NCI-H1694 (cell line): ENCODE measurements at places on chromosomes 1 and 21.

DNA sequence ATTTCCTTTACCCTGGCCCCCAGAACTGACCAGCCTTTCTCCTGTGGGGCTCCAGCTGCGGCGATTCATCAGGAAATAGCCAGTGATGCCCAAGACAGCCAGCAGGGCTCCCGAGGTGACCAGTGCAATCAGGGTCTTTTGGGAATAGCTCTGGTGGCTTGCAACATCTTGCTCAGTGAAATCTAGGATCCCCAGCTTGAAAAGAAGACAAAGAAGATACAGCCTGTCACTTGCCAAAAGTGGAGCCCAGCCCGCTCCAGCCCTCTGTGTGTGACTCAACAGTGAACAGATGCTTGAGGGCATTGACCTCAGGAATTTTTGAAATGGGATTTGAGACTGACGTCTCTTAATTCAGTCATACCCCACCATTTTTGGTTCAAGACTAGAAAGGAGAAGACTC is 22.3 kb downstream of the CD34 start:
- DNase-seq: no peak

- no peak for DNase-seq
These were observed 9.1 kb downstream of the SGIP1 start for GRCh38 chr1:66542811-66543767.

GRCh38 chr1:77415579-77415978 is 133.8 kb downstream of the AK5 start:
- DNase-seq: no peak

DNA sequence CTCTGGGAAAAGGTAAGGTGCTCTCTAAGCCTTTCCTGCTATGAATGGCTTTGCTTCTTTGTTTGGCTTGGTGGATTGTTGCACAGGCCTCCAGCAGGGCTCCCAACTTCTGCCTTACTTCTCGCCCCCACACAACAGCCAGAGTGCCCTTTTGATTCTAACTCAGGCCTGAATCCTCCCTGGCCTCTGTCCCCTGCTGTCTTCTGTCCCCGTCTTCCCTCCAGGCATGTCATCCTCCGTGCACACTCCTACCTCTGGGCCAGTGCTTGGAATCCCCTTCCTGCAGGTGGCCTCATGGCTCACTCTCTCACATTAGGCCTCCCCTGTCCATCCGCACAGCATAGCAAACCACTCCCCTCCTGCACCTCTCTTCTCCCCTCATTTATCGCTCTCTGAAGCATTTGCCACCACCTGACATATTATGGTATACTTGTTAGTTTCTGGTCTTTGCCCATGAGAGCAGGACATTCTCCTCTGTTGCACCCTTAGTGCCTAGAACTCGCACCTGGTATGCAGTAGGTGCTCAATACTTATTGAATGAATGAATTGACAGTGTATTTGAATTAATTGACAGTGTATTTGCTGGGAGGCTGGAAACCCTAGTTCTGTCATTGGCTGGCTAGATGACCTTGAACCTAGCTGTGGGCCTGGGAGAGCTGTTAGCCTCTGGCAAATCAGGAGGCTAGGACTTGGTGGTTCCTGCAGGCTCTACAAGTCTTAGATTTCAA is 2.9 kb downstream of the ZDHHC18 start:
- DNase-seq: no peak

DNA sequence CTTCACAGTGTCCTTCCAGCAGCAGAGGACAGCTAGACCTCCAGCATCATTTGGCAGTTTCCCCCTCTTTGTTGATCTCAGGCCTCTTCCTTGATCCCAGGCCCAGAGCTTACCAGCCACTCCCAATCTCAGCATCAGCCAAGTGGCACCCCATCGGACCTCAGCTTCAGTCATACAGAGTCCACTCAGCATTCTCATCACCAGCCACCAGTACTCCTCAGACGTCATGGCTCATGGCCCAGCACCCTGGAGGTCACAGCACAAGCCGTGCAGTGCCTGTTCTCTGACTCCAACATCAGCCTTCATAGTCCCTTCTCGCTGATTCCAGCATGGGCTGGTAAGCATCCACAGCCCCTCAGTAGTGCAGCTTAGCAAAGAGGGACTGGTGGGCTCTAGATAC is 487.6 kb upstream of the DAB1 start:
- no peak for DNase-seq

DNA sequence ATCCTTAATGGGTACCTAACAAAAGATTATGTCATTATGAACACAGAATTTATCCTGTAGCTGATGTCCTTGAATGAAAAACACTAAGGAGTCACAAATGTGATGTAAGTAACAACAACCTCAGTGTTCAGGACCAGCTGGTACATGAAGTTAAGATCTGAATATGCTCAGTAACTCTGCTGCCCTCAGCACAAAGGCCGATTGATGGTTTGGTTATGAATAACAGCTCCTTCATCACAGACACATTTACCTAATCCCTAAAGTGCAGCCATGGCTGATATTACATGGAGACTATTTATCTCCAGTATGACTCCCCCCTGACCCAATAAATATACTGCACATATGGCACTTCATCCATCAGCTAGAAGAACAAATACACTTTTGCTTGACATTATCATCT is 75.2 kb downstream of the PLPPR5 start:
- DNase-seq: no peak

DNA sequence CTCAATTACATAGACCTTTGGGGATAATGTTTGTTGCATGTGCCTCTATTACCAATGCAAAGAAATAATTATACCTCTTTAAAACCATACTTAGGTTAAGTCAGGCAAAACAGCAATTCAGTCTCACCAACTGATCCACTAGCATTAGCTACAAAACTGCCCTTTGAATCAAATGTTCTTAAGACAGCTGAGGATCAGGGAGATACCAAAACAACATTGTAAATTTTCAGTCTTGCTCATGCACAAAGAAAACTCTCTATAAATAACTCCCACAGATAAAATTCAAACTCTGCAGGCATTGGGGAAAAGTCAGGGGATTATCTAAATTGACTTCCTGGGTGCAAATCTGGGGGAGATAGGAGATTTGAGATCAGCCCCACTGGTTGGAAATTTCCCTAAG is 100.9 kb upstream of the DPT start:
- no peak for DNase-seq

DNA sequence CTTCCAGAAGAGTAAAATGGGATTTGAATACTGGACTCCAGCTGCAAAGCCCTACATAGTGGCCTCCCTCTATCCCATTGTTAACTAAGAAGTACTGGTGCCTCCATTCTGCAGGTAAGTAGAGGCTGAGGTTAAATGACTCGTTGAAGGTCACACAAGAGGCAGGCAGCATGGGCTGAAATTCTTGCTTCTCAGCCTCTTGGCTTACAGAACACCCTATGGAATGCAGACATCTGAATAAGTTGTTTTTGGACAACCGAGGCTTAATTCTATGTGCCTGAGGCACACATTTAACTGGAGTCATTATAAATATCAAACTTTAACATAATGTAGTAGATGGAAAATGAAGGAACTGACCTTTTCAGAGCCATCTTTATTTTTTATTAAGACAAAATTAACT is 5.7 kb downstream of the DNAJC11 start:
- DNase-seq: no peak

- no peak for DNase-seq
These were observed 417.7 kb upstream of the USP24 start for GRCh38 chr1:55632906-55633305.

GRCh38 chr21:44434936-44435635 is 20.2 kb upstream of the LRRC3 start:
- no peak for DNase-seq

- DNase-seq: no peak
These were observed 4.2 kb downstream of the LGR6 start for GRCh38 chr1:202197653-202198365.

- DNase-seq: no peak
These were observed 51.1 kb downstream of the AGPAT3 start for GRCh38 chr21:43916076-43916475.

DNA sequence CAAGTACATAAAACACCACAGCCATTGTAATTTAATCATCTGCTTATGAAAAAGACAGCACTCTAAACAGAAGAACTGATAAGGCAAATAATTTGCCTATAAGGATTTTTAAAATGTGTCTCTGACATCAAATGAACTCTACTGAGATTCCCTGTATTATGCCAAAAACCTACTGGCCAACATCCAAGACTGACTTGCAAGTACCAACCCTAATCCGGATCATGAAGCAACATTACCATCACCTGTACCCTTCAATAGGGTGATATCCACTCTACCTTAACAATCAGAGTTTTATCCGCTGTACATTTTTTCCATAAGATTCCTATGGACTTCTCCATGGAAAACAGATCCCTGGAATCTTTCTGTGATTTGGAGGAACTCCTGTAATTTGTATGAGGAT is 4.6 kb downstream of the RGS7 start:
- no peak for DNase-seq

- DNase-seq: no peak
These were observed 16.9 kb downstream of the NUAK2 start for GRCh38 chr1:205304695-205305070.

DNA sequence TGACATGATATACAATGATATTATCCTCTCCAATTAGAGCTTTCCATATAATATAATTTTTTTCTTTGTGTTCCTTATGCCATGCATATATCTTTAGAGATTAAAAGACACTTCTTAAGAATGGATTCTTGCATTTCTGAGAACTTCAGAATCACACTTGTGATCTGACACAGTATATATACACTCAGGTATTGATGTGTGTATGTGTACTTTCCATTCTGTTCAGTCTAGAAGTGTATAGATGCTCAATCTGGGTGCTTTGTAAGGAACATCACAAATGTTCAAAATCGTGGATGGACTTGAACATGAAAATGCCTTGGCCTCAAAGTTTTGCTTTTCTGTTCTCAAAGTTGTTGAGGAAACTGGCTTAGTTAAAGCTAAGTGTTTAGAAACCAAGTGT is 102.7 kb downstream of the FGGY start:
- no peak for DNase-seq

- DNase-seq: no peak
These were observed 24.4 kb downstream of the RC3H1 start for GRCh38 chr1:173997791-173998190.
